B cell (primary cell): ENCODE measurements at places on chromosomes 3 and 15. TPM values are rescaled to one million over a fixed set of nuclear protein-coding genes. Genes with fewer than 3 reads are reported as not detected.

RTP2 gene
- not detected in 2 replicates for total RNA-seq

DNA sequence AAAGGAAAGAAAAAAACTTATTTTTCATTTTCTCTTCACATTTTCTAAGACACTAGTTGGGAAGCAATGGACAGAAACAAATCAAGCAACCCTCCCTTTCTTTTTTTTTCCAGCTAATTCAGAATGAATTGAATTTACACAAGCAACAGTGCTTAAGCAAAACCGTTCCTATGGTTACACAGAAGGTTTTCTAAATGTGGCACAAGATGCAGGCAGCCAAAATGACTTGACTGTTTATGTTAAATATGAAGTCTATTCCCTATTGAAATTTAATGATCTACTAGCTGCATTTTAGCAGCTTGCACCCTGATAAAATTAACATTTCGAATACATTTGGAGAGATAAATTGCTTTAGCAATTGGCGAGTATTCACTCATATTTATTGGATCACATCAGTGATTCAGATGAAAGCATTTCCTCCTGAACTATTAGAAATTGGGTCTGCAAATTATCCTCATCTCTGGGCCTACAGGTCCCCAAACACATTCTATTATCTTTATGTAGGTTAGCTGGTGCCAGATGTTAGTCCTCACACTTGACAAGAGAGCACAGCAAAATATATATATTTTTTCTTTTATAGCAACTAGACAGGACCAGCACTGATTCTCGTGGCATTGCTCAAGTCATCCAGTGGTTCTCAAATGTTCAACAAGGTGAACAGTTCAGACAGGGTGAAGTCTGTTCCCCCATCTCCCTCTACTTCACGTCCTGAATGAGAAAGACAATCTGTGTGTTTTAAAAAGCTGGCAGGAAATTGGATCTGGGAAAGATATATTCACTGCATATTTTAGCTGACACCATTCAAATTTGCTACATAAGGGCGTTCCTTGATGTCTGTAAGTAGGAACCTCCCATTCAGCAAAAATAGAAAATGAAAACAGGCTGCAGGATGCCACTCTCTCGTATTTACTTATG lies 463.6 kb upstream of the KCNMB2 start:
- DNase-seq: no peak

DNA sequence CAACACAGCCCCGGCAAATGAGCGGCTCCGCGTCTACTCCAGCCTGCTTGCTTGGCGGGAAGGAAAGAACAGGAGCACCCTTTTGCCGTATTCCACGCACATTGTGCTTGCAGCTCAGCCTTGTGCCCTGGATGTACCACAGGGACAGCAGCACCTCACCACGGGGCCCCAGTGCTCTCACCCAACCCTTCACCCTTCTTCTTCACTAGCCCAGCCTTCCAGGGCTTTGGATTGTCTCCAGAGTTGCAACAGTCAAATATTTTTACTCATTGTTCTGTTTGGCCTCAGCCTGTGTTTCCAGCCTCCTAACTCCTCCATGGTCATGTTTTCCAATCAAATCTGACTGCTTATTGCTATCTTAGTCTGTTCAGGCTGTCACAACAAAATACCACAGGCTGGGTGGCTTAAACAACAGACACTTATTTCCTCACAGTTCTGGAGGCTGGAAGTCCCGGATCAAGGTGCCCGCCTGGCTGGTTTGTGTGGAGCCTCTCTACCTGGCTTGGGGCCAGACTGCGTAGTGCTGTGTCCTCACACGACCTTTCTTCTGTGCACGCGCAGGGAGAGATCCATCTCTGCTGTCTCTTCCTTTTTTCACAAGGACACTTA lies 79.2 kb upstream of the ABHD17C start:
- DNase-seq: no peak

- no peak for DNase-seq
Measured at GRCh38 chr15:48283396-48284145, 47.7 kb upstream of the DUT start.

- DNase-seq: no peak
Measured at GRCh38 chr3:15427981-15428380, 583 bp downstream of the EAF1 start.

GRCh38 chr15:80207887-80208286 lies 44.1 kb downstream of the CTXND1 start:
- DNase-seq: no peak

DNA sequence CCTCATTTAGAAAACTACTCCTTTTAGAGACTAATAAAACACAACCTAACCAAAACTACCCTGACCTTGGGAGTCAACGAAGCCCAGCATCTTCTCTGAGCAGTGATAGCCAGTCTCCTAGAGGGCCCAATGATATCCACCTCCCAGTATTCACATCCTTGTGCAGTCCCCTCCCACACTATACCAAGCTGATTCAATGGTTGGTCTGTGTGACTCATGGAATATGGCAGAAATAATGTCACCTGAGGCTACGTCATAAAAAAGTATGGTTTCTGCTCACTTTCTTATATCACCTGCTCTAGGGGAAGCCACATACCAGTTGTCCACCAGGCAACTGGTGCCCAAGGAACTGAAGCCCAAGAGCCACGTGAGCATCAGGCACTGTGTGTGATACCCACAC lies 21.4 kb upstream of the USF3 start:
- DNase-seq: no peak
